ENCODE measurements at places on chromosomes 3 and 15.

GRCh38 chr3:23710555-23710954 is 95.2 kb upstream of the UBE2E1 start:
- DNase-seq, result no peak

GRCh38 chr15:22241451-22241850 is 161.1 kb downstream of the OR4M2 start:
- DNase-seq, result no peak

- DNase-seq, result peak; percentile 25
These were observed 10.3 kb downstream of the RASGRP1 start for GRCh38 chr15:38554354-38554753.

- DNase-seq, result no peak
These were observed 8.3 kb downstream of the POLG start for GRCh38 chr15:89326316-89326715.

DNA sequence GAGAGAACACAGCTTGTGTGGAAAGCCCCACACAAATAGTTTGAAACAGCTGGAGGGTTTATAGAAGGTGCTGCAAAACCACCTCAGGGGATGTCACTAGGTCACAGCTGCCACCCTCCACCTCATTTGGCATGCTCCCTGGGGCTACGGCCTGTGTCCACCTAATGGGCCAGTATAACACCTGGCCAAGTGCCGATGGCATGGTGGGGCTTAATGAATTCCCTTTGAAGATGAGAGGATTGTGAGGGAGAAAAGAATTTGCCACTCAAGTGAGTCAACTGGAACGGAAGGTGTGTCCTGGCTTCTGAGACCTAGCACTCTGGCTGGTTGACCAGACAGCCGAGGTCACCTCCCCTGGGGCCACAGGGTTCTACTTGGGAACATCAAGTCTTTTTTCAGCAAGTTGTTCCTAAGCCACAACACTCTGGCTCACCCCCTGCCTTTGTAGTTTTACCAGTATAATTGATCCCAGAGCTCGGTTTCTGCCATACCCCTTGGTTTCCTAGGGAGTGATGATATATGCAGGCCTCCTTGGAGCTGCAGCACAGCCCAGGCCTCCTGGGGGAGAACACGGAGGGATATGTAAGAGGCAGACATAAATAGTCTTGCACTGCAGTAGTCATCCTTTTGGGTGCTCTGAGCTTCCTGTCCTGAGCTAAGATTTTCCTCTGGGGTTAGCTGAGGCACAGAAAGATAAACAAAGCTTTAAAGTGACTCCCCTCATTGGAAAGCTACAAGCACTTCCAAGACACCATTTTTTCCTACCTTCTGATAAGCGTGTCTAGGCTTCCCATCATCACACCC is 178.2 kb upstream of the LPP start:
- no peak for DNase-seq

DNA sequence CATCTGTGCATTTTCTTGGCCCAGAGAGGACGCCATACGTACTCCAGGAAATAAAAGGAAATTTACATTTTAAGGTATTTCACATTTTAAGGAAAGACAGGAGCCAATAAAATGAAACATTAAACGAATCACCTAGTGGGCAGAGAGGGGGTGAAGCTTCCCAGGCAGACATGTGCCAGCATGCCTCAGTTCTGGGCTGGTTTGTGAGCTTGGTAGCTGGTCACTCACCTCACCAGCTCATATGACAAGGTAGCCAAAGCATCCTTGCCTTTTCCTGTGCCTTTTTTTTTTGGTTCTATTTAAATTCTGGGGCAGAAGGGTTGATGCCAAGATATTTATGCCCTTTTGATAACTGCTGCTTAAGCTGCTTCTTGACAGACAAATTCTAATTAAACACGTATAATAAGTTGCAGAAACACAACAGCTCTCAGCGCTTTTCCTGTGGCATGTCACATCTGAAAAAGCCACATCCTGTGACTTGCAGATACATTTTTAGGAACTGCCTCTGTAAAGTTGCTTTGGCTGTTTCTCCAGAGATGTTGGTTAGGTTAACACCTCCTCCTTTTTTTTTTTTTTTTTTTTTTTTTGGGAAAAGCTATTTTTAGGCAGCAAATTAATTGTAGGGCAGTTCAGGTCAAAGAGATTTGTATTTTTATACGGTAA is 218.6 kb downstream of the PDCD6IP start:
- DNase-seq, result peak; percentile 49

GRCh38 chr3:194728986-194729385 is 43.3 kb downstream of the FAM43A start:
- DNase-seq, result no peak

DNA sequence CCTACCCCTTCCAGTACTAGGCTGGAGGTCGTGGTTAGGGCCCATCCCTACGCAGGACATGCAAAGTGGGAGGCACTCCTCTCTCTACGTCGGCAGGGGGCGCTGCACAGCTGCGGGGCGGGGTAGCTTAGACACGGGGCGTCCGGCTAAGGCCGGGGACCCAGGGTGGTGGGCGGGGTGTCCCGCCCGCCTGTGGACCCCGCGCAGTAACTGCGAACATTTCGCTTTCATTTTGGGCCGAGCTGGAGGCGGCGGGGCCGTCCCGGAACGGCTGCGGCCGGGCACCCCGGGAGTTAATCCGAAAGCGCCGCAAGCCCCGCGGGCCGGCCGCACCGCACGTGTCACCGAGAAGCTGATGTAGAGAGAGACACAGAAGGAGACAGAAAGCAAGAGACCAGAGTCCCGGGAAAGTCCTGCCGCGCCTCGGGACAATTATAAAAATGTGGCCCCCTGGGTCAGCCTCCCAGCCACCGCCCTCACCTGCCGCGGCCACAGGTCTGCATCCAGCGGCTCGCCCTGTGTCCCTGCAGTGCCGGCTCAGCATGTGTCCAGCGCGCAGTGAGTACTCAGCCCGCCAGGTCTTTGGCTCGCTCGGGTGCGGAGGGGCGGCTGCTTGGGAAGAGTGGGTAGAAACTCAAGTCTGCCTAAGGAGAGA is at the start of gene IL12A:
IL12A (plus strand) TSS at position 219 of the 655 bp plus-strand sequence.
- DNase-seq, result peak; percentile 78

- DNase-seq, result no peak
These were observed 10.1 kb downstream of the SEMA7A start for GRCh38 chr15:74423431-74424257.

- DNase-seq, result no peak
These were observed 58.7 kb upstream of the CHST2 start for GRCh38 chr3:143060906-143061305.

DNA sequence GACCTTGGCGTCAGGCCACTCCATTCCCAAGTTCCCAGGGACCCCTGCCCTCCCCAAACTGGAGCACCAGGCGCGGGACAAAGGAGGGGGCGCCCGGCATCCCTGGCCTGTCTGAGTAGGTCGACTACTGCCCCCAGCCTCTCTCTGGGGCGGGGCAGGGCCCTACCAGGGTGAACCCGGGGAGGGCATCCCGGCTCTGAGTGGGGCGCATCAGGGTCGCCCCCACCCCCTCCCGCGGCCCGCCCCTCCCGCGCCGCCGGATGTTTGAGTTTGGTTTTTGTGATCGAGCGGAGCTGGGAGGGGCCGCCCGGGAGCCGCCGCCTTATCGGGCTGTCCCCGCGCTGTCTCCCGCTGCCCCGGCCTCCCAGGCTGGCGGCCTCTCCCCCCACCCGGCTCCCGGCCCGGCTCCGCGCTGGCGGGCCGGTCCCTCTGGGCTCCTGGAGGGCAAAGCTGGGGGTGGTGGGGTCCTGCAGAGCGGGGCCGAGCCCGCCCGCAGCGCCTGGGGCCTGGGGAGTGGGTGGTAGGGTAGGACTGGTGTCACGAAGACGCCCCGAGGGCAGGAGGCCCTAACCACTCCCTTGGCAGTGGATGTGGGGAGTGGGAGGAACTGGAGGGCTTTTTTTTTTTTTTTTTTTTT is 47.2 kb upstream of the SMAD6 start:
- DNase-seq, result peak; percentile 32

GRCh38 chr3:146550743-146551510 is 6.5 kb upstream of the PLSCR1 start:
- DNase-seq, result no peak

DNA sequence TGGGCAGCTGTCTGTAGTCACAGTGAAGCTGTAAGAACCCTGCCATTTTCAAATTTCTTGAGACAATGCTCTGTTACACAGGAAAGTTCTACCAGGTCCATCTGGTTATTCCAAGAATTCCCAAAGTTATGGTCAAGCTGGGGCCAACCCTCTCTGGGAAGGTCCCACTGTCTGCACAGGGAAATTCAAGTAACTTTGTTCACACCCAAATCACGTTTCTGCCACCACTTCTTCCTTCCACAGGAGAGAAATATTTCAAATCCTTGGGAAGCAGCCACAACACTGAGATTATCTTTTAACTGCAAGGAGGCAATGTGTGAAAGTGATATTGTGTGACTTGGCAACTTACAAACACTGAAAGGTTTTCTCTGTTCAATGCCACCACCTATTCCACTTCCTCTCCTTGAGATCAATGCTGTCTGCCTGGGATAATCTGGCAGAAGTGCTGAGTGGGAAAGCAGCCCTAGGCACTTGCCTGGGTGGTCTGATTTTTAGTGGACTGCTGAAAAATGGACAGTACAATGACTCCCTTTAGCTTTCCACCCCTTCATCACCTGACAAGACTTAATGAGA is 5.6 kb downstream of the SCAMP2 start:
- DNase-seq, result no peak

GRCh38 chr15:96974761-96975160 is 644.3 kb downstream of the NR2F2 start:
- DNase-seq, result no peak

- no peak for DNase-seq
These were observed 78.2 kb downstream of the CMSS1 start for GRCh38 chr3:99895703-99896441.

GRCh38 chr3:16174026-16174355 is 489 bp upstream of the GALNT15 start:
- DNase-seq, result no peak

DNA sequence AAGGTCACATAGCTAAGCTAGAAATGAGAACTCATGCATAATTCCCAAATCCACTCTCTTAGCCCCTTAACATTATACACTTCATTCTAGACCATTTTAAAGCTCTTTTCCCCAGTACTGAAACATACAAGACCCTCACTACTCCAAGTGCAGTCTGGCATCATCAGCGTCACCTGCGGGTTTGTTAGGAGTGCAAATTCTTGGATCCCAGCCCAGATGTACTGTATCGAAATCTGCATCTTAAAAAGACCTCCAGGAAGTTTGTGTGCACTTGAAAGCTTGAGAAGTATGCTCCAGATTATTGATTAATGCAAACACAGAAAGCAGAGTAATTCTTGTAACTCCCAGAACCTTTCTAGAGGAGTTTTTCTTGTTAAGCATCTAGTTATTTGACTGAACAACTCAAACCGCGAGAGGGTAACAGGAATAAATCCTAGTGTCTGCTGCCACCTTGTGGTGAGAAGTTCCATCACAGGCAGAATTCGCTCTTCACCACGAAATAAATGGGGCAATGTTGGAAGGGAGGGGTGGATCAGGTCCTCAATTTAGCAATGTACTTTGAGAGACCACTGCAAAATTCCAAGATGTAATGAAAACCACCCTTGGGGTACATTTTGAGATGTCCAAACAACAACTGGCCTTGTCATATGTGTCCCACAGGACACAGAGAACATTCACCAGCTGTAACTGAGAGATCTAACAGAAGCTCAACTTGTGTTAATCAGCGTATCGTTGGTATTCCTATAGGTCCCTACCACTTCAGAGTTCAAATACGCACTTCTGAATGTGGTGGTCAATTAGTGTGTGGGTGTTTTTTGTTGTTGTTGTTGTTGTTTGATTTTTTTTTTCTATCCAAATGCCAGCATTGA is 583 bp upstream of the C3orf49 start:
- DNase-seq, result peak; percentile 60

DNA sequence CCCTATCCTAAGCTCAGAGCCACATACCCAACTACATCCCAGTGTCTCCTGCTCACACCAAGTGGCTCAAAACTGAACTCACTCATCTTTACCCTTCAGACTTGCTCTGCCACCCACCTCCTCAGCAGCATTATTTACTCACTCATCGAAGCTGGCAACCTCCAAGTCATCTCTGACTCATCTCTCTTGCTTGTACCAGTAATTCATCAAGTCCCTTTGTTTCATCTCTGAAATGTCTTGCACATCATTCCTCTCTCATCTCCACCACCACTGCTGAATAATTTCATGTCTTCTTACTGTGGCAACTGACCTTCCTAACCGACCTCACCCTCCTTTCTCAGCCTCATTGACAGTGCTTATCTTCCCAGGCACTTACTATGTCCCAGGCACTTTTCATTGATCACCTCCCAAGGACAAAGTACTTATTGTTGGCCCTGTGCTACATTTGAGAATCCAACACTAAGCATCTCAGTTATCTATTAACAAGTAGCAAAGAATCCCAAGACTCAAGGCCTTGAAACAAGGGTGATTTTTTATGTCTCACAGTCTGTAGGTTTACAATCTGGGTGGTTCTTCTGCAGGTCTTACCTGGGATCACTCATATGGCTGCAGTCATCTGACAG is 82.0 kb downstream of the MRPL46 start:
- no peak for DNase-seq

- no peak for DNase-seq
These were observed 23.2 kb downstream of the ILDR1 start for GRCh38 chr3:121998611-121999473.

DNA sequence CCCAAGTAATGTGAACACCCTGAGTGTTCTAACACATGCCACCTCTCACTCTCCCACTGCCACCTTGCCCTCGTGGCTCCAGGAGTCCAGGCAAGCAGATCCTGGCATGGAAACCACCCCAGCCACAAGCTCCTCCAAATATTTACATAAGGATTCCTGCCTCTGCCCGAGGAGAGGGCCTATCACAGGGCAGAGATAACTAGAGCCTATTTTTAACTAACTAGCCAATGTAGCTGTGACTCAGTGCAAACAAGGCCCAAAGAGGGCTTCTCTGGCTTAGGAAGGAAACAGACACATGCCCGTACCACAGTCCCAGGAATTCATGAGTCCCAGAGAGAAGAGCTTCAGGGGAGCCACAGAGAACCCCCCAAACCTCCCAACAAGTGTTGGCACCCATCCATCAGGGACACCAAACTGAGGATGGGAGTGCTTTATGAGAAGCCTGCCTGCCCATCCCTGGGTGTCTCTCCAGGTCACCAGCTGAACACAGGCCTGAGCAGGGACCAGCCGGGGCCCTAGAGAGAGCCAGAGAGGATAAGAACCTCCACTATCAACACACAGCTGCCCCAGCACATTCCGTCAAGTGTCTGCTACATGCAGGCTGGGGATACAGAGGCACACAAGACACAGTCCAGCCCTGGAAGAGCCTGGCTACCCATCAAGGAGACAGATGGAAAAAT is 9.2 kb downstream of the FYCO1 start:
- no peak for DNase-seq

- DNase-seq, result no peak
These were observed 283.0 kb upstream of the VEPH1 start for GRCh38 chr3:157786211-157786610.
